DMS79 treated with DMSO at 0.1 percent for 48 hours (cell line): ENCODE measurements at places on chromosomes 12 and 14.

DNA sequence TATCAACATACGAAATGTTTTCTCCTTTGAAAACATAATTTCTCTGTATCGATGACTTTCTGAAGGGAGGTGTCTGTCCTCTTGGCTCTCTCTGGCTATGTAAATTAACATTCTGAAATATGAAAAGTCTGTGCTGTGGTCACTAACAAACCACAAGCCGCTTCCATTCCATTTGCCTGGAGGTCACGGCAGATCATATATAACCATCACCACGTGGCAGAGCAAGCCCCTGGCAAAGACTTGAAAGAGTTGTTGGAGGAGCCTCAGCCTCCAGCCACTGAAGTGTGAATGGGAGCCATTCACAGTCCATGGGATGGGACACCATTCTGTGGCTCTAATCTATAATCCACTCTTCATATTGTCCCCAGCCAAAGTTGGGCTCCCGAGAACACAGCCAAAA is 39.6 kb downstream of the CDKL1 start:
- DNase-seq, result no peak

DNA sequence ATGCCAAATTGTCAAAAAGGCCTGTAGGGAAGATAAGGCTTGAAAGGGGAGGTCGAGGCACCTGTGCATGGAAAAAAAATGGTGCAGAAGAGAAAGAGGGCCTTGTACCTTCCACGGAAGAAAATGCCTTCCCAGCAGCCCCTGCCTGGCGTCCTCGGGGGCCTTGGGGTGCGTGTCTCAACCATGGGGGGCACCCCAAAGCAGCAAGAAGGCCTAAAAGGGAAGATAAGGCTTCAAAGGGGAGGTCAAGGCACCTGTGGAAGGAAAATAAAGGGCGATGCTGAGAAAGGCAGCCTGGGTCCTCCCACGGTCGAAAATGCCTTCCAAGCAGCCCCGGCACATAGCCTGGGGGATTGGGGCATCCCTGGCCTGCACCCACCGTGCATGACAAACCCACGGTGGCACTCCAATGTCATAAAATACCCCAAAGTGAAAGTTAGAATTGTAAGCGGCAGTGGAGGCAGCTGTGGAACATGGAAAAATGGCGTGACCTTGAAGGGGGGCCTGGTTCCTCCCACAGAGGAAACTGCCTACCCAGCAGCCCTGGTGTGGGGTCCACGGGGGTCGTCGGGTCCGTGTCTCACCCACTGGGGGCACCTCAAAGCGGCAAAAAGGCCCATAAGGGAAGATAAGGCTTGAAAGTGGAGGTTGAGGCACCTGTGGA is 275.0 kb downstream of the ALG10 start:
- DNase-seq, result no peak

- no peak for DNase-seq
Observed at GRCh38 chr14:20512177-20512905, 7.0 kb downstream of the RNASE10 start.

DNA sequence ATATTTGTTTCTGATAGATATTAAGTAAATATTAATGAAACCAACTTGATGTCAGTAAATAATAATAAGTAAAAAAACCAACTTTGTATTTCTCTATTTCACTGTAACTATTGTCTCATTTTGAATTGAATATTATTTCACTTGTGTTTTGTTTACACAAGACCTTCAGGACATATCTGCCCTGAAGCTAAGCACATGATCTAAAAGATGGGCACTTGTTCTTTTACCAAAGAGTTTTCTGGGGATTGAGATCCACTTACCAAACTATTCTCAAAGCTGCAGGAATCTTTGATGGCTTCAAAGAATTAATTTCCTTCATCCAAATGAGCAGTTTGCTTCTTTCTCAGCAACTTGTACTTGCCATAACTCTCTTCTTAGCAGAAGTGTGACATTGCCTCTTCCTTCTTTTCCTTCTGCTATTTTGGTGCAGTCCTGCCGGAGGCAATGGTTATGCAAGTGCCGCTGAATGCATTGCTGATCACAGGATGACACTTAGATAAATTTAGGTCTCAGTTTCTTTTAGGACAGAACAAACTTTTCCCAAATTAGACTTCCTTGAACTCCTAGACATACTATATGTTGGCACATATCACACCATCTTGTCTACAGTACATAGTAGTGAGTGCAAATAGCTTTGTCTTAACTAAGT is 9.2 kb downstream of the FAR2 start:
- DNase-seq, result no peak

- no peak for DNase-seq
Observed at GRCh38 chr14:76765461-76765931, 4.2 kb downstream of the VASH1 start.

DNA sequence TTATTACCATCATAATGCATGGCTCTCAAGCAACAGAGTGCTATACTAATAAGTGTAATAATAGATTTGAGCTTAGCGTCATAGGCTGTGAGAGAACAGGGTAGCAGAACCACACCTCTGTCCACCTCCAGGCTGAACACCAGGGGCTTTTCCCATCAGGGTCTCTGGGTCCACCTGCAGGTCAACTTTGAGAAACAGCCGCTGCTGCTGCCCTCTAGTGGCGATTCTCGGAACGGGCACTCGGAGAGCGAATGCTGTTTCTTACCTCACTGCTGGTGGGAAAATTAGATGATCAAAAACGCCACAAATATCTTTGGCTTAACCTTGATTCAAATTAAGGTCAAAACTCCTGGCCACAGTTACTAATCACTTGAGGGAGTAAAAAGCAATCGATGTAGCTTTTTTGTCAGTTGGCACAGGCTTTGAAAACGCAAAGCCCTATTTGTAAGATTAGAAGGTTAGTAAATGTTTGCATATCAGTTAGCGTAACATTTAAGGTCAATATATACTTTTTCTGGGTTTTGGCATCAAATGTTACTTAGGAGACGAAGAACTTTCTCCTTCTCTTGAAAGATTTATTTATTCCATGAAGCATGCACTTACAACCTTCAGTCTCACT is 127.9 kb upstream of the TMEM132D start:
- peak; percentile 19 for DNase-seq

DNA sequence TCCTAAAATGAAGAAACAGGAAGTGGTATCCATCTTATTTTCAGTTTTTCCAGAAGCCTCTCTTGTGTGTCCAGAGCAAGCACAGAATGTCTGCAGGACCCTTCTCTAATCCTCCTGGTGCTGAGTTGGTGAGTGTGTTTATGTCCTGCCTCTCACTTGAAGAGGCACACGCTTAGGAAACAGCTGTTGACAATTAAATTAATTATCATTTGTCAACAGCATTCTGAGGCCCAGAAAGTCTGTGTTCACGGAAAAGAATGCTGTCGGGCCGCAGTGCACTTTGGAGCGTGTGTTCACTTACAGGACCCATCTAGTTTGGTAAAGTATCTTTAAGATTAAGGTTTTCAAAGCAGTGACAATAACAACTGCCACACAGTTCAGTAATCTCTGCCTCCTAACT is 70.5 kb downstream of the LMNTD1 start:
- no peak for DNase-seq

DNA sequence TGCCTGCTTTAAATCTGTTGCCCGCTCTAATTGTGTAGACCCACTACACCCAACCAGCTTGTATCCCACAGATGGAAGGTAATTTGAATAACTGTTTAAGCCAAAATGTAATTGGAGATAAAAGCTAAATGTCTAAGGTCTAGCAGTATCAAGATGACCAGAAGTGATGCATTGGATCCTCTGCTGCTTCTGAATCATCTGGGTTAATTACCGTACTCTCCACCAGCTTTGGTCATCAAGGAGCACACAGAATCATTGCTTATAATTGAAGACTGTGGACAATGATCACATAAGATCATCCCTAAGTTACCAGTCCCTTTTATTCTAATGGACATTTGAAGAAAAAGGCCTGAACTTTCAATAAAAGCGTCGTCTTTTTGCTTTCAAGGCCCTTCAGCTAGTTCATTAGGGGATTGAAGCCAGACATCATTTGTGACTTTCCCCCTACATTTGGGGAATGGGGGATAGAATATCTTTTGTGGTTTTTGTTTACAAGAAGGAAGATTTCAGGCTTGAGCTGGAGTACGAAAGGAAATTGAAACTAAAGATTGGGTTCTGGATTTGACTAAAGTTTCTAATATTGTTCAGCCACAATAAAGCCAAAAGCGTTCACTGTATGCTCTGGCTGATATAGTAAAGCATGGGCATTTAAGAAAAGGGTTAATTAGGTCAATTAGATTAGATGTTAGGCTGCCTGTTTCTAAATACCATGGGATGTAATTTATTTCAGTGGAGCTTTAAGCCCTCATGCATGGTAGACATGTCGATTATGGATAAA is 123.2 kb downstream of the CHST11 start:
- DNase-seq, result no peak

- no peak for DNase-seq
Observed at GRCh38 chr12:46963977-46964971, 115.1 kb upstream of the PCED1B start.

GRCh38 chr12:98401427-98401826 is 114.0 kb upstream of the TMPO start:
- peak; percentile 83 for DNase-seq

GRCh38 chr14:81571437-81571836 is 37.8 kb upstream of the SEL1L start:
- DNase-seq, result no peak

GRCh38 chr12:25825446-25825845 is 133.0 kb upstream of the RASSF8 start:
- no peak for DNase-seq

DNA sequence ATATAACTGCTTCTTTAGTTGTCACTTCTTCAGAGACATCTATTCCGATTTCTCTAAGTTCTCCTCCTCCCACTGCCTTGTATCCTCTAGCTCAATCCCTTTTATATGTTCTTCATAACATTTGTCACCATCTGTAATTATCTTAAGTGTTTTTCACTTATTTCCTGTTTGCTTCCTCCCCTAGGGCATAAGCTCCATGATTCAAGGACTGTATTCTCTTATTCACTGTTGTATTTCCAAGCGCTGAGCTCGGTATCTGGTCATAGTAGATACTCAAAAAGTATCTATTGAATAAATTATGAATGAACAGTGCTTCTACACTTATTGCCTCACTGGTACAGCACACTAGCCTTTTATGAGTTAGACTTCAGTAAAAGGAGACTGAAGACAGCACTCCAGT is 109.0 kb upstream of the TMPO start:
- no peak for DNase-seq

DNA sequence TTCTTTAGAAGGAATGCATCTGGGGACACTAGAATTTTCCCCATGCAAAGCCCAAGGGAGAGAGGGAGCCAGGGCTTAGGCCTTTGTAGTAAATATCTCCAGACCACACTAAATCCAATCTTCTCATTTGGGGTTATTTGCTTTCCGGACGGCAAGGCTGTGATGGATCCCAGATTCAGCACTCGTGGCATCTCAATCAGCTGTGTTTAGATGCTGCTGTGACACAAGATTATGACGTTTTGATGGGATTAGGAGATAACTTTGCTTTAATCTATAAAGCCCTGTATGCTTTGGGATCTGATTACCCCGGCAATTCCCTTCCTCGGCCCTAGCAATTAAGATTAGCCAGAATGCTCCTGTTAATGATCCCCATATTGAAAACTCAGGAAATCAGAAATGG is 686.7 kb upstream of the TBX3 start:
- no peak for DNase-seq

- no peak for DNase-seq
Observed at GRCh38 chr14:41521891-41522290, 84.8 kb upstream of the LRFN5 start.

GRCh38 chr14:21940887-21941856 is 267.6 kb upstream of the OR4E1 start:
- DNase-seq, result no peak

DNA sequence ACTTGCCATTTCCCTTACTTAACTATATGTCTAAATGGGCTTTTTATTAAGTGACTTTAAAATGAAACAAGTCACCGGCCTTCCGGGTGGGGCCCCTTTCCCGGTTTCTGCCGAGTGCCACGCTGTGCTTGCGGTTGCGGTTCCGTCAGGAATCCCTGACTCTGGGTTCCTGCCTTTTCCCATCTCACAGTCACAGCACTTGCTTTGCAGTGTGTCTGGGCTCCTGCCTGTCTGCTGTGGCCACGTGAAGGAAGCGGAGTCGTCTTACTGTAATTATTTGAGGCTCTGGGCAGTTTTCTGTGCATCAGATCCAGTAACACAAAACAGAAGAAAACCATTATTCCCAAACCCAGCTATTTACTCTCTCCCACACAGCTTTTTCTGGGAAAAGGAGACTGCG is 44.0 kb upstream of the FRMD6 start:
- no peak for DNase-seq

DNA sequence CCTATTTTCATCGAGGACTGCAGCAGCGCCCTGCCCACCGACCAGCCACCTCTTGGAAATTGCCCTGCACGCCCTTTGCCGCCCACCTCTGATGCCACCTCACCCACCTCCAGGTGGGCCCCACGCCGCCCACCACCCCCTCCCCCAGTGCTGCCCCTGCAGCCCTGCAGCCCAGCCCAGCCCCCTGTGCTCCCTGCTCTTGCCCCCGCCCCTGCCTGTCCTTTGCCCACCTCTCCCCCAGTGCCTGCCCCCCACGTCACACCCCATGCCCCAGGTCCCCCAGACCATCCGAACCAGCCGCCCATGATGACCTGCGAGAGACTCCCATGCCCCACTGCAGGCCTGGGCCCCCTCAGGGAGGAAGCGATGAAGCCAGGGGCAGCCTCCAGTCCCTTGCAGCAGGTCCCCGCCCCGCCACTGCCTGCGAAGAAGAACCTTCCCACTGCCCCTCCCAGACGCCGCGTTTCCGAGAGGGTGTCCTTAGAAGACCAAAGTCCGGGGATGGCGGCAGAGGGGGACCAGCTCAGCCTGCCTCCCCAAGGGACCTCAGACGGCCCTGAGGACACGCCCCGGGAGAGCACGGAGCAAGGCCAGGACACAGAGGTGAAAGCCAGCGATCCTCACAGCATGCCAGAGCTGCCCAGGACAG is 96.5 kb downstream of the LGMN start:
- no peak for DNase-seq

DNA sequence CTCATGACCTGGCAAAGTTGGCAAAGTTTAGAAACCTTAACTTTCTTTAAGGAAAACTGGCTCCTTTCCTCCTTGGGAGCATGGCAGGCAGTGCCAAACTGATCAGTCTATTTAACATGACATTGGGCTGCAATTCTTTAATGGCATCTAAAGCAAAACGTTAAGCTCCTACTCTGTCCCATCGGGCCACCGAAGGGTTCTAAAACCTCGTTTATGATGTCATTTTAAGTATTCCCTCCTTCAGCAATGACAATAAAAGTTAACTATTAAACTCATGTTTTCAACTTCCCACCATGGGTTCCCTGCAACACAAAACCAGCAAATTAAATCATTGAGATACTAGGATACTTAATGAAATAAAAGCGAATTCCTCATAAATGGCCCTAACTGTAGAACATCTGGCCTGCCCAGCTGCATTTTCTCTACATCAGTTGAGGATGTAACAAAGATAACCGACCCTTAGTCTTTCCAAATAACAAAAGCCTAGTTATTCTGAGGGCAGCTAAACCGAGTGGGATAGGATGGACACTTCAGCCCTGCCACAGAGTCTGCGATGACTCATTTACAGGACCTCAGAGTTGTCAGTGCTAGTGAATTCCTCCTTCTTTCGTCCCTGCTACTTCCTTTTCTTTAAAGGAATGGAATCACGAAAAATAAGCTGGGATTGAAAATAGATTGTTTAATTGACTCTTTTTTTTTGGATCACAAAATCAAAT is 34.5 kb upstream of the RIC8B start:
- no peak for DNase-seq
